ENCODE measurements at places on chromosomes 16 and 17.

DNA sequence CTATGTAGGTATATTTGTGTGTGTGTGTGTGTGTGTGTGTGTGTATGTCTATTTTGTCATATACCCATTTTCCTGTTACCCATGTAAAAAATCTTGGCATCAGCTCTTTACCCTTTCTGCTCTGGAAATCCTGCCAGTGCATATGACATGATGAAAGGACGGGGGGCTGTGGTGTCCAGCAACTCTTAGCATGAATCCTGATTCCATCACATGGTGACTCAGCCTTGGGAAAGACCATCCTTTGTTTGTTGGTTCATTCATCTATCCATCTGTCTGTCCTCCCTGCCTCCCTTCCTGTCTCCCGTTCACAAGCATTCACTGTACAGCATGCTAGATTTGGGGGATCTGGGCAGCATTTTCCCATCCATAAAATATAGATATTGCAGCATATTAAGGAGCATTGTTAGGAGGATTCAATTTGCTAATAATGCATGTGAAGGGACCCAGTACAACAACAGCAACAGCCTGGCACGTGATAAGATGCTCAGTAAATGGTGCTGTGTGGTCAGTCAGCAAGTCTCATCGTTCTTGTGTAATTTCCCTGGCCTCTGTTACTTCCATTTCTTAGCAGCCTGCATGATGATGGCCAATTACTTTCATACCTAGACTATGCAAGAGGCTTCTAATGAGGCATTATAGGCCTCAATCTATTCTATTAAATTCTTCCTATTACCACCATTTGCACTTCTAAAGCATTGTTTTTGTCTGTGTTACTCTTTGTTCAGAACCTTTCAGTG, 191.0 kb downstream of the PRKCA start:
- no peak for DNase-seq

DNA sequence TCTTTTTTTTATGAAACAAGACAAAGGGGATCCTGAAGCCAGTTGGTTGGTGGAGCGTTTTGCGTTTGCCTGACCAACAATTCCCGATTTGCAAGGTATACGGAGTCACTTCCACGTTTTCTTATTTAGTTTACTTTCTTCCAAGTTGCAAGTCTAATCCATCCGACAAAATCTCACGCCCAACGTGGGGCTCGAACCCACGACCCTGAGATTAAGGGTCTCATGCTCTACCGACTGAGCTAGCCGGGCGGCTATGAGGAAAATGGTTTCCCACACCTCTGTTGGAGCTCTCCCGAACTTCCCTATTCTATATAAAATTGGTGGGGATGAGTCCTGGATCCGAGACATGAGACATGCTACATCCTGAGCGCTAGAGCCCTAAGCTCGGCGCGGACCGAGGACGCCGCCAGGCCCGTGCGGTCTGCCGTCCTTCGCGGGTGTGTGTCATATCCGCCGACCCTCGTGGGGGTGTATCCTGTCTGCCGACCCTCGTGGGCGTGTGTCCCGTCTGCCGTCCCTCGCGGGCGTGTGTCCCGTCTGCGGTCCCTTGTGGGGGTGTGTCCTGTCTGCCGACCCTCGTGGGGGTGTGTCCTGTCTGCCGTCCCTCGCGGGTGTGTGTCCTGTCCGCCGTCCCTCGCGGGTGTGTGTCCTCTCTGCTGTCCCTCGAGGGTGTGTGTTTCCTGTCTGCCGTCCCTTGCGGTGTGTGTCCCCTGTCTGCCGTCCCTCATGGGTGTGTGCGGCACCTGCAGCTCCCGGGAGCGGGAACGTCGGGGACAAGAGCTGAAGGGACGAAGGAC, 22.6 kb downstream of the ZNF213 start:
- DNase-seq, result no peak

GRCh38 chr17:61947367-61948078, 19.7 kb upstream of the INTS2 start:
- DNase-seq, result no peak

- peak; percentile 21 for DNase-seq
These were observed 133.3 kb upstream of the CIBAR2 start for GRCh38 chr16:85245307-85246172.

DNA sequence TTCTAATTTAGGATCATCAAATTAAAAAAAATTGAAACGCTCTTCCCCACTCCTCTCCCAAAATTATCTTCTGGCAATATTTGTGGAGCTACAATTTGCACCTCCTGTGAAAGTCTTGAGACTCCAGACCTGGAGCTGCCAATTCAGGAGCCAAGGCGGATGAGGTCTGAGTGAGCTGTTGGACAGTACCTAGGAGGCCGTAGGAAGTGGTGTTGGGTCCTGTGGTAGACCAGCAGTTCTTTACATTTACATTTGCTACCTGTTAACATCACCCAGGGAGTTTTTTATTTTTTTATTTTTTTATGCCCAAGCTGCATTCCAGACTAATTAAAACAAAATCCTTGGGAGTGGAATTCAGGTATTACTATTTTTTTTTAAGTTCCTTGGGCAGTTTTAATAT, 271.0 kb downstream of the PHKB start:
- no peak for DNase-seq

- DNase-seq, result no peak
These were observed 5.4 kb upstream of the PABPN1L start for GRCh38 chr16:88871730-88872416.

Measured in stimulated activated CD8-positive, alpha-beta memory T cell treated with anti-CD3 and anti-CD28 coated beads, Interleukin-7, amount 100 ng/mL, for 1 hour (primary cell).